HTR-8/SVneo (cell line): ENCODE measurements at places on chromosomes 1 and 21.

- no peak for DNase-seq
These were observed 25.6 kb downstream of the IL23R start for GRCh38 chr1:67191668-67192520.

DNA sequence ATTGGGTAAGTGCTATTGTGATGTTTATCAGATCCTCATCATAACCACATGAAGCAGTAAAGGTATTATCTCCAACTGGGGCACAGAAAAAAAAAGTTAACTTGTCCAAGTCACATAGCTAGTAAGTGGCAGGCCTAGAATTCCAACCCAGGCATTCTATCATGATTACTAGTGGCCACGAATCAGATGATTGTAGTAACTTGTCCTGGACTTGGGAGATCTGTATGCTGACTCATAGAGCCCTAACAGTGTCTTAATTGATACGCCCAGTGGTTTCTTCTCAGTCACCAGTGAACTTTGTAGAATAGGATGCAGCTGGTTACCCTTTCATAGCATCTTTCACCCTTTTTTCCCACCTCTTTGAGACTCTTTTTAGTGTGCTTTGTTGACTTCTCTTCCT is 91.1 kb upstream of the UBE2U start:
- DNase-seq, result no peak

DNA sequence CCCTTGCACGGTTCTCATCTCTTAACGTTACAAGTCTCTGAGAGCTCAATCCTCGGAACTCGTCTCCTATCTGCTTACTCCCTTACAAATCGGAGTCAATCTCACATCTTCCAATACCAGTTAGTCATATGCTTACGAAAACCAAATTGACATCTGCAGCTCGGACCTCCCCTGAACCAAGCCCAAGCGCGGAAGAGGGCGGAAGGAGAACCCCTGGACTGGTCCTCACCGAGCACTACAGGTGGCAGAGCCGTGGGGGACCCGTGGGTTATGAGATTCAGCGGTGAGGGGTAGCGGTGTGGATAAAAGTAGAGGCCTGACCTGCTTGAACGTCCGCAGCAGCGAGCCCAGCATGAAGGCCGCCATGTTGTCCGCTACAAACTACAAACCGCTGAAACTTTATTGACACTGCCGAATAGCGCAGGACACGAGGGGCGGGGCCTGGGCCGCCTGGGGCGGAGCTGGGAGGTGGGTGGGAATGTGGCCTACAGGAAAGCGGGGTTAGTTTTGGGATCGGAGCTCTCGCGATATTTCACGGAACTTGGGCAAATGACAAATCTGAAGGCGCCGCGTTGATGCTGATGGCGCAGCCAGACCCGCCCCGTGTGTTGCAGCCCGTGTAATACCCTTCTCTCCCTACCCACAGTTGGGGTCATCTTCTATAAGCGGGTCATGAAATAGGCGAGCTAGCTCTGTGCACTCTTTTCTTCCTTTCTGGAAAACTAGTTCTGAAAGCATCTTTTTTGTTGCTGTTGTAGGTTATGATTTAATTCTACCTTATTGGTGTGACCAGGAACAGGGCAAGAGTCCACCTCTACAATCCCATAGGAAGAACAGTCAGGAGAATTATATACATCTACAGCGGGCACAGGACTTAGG is at the start of gene MRPS14:
MRPS14 (minus strand) TSS at position 383 of the 879 bp plus-strand sequence; CDS start at position 366, 17 bp downstream.
- peak; percentile 90 for DNase-seq

GRCh38 chr21:16535102-16535422 is 805.3 kb downstream of the USP25 start:
- no peak for DNase-seq

DNA sequence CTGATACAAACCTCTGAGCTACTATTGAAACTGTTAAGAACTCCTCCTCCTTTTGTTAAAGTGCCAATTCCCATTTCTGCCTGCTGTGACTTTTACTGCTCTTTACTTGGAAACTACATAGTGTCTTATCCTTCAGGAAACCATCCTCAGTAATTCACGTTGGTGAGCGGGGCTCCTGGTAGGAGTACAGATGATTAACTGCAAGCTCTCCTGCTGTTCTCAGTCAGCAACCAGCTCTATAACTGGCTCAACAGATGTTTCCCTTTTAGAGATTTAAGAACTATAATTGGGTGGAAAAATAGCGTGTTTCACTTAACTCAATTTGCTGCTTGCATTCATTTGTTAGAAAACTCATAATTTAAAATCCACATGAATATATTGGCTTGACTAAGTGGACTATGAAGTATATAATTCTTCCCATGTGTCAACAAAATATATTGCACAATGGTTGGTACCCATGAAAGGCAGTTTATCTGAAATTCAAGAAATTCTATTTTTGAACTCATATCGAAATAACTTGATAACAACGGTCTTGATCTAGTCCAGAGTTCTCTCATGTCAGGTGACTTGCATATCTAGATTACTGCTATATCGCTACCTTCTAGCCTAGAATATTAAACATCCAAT is 574.0 kb downstream of the KCNT2 start:
- DNase-seq, result no peak

- peak; percentile 15 for DNase-seq
These were observed 856.6 kb downstream of the PLA2G4A start for GRCh38 chr1:187685333-187685732.

DNA sequence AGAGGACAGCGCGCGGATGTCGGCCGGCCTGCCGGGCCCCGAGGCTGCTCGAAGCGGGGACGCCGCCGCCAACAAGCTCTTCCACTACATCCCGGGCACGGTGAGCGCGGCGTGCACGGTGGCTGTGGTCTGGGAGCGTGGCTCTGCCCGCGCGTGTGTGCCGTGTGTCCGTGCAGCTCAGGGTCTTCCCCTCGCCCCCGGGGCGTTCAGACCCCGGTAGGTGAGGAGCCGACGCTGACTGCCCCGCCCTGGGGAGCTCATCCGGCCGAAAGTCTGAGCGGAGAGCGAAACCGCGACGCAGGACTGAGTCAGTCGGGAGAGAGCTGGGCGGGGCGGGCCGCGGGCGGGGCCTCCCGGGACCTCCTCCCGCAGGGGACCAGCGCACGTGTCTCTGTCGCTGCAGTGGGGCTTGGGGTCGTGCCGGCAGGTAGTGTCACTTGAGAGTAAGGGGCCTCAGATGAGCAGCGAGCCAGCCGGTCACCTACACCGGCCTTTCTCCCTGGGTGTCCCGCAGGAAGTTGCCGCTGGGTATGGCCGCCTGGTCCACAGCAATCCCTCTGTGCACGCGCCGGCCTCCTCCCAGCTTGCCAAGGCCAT is 520 bp downstream of the PLEKHN1 start:
- DNase-seq, result peak; percentile 75

GRCh38 chr21:43209575-43210453 is 41.0 kb downstream of the CRYAA start:
- peak; percentile 80 for DNase-seq

- DNase-seq, result no peak
These were observed 149.1 kb downstream of the LYPLAL1 start for GRCh38 chr1:219322766-219323165.

GRCh38 chr21:44722731-44723130 is 11.4 kb upstream of the TSPEAR start:
- no peak for DNase-seq

GRCh38 chr1:153568367-153569099 is 2.9 kb upstream of the S100A2 start:
- DNase-seq, result peak; percentile 81

GRCh38 chr1:2101531-2101930 is 51.3 kb downstream of the PRKCZ start:
- DNase-seq, result no peak

DNA sequence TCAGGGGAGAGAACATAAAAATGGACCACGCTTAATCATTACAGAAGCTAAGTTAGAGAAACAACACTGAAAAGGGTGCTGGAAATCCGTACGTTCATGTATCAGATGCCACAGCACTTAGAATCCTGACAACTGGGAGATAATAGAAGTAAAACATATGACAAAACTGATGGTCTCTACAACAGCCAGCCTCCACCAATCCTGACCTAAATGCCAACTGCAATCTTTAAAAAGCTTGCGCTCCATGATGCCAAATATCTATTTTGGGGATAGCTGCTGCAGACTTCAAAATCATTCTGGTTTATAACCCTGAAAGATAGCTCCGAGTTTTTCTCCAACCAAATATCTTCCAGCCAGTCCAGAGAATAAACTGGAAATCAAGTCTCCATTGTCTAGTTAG is 178.3 kb downstream of the RERE start:
- DNase-seq, result no peak

DNA sequence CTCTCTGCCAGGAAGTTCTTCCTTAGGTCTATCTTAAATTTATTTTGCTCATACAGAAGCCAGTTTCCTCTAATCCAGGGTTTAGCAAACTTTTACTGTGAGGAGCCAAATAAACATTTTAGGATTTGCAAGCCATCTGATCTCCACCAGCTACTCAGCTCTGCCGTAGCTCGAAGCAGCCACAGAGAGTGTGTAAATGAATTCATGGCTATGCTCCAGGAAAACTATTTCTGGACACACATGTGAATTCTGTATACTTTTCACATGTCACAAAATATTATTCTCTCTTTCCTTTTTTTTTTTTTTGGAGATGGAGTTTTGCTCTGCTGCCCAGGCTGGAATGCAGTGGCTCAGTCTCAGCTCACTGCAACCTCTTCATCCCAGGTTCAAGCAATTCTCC is 13.4 kb upstream of the AGTRAP start:
- no peak for DNase-seq

DNA sequence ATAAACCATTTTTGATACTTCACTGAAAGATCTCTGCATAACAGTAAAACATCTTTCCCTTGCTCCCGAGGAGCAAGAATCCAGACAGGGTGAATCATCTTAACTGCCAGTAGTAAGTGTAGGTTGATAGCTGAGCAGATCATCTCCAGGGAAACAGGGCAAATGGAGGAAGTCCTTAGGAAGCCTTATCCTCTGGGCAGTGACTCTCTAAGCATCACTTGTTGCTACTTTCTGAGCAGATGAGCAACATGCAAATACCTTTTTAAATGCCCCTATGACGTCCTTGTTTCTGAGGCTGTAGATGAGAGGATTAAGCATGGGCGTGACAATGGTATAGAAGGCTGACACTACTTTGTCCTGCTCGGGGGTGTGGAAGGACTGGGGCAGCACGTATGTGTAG is 8.9 kb downstream of the OR2T11 start:
- DNase-seq, result no peak

DNA sequence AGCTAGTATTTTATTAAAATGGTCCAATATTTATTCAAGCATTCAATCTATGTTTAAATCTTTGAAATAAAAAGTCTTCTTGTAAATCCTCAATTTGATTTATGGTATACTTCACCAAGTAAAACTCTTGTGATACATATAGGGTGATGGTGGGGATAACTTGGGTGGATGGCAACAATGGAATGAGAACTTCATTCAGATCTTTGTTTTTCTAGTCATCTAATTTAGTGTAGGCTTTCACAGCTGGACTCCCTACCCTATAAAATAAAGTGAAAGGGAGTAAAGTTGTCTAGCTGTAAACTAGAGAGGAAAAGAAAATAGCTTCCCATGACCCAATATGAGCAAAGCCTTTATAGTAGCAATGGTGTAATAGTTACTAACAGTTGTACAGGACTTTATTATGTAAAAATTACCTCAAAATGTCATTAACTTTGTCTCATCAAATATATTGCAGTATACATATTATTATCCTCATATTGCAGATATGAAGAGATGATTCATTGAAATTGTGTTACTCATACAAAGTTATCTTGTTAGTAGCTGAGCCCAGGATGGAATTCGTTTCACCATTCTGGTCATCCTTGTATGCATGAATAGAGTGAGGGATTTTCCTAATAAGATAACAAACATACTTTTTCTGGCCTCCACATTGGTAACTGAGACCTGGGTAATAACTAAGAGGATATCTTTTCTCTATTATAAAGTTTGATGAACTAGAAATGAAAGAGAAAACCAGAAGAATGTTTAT is 1377.7 kb upstream of the ADGRL4 start:
- DNase-seq, result no peak

GRCh38 chr1:13771745-13772144 is 71.8 kb downstream of the PRDM2 start:
- no peak for DNase-seq

DNA sequence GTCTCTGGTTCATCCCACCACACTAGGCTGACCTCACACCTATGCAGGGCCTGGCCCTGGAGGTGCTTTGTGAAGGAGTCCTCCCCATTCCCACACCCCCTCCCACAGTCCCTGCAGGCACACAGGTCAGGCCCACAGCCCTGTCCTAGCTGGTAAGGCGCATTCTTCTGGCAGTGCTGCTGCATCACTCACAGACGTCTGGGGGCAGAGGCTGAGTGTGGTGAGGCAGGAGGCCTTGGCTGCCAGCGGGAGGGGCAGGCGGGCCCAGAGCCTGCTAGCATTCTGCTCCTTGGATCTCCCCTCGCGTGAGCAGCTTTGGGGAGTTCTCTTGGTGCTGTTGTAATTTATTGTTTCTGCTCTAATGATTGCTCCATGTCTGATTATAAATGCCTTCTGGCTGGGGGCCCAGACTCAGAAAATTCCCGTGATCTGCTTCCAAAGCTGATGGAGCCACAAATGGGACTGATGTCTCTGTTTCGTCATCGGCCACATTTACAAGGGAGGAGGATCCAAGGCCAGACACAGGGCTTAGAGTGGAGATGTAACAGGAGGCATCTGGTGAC is 62.9 kb downstream of the TRABD2B start:
- DNase-seq, result no peak

DNA sequence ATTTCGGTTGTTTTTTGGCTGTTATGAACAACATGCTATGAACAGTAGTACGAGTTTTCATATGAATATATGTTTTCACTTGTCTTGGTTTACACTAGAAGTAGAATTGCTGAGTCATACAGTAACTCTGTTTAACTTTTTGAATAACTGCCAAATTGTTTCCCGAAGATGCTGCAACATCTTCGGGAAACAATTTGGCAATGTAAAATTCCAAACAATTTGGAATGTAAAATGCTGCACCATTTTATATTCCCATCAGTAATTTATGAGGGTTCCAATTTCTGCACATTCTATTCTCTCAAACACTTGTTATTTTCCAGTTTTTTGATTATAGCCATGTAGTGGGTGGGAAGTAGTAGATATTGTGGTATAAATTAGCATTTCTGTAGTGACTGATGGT is 11.6 kb downstream of the PCBP3 start:
- DNase-seq, result no peak

DNA sequence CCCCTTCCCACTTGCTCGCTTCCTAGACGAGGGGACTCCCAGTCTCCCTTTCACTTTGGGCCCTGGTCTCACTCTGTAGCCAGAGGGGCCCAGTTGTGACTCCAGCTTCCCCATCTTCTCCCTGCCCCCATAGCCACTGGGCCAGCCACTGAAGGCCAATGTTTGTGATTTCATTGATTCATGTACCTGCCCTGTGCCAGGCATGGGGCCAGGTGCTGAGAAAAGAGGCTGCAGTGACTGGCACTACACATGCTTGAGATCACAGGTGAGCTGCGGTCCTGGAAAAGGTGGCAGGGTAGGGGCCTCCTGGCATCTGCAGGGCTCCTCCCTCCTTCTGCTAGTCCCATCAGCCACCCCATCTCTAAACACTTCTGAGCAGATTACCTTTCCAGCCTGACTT is 345.3 kb upstream of the VAMP3 start:
- DNase-seq, result no peak

- DNase-seq, result no peak
These were observed 37.0 kb downstream of the CCDC185 start for GRCh38 chr1:223430236-223430635.

DNA sequence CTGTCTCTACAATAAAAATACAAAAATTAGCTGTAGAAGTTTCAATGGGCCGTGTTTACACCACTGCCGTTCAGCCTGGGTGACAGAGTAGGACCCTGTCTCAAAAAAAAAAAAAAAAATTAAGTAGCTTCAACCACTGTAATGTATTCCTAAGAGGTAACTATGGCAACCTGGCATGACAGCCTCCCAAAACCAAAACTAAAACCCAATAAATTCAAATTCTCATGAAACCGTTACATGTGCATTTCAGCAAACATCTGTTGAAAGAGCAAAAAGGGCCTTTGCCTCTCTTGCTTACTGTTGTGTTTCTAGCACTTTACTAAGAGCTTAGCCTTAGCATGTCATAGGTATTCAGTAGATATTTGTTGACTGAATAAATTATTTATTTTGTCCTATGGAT is 33.5 kb downstream of the ODR4 start:
- no peak for DNase-seq
